ENCODE measurements at places on chromosomes 11 and 22.
A peak's percentile ranks its signal among the peaks of the same experiment; 100 is the strongest.

DNA sequence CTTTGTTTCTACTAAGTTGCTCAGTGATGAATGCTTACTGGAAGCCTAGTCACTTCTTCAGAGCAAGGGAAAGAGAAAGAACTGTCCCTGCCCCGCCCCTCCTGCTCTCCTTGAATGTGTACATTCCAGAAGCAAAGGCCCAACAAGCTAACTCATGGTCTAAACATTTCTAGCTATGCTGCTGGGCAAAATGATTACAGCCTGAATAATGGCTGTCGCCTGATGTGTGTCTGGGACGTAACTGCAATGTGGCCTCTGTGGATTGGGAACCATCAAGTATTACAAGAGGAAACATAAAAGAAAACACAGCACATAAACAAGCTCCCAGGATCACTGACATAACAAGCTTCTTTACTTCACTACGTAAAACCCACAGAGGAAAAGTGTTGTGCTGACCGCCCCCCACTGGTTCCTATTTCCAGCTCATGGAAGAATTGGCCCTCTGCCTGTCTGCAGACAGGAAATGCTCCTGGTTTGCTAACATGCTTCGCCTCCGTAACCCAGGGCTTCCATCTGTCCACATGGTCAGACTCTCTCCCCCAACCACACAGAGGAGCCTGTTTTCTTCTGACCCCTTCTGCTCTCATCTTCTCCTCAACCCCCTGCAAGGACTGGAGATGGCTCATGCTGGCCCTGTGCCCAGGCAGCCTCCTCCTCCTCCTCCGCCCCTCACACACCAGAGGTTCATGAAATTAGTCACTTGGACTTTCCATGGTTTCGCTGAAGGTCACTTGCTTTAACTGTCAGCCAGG, 187.2 kb downstream of the MAML2 start:
- peak; percentile 70 for DNase-seq

DNA sequence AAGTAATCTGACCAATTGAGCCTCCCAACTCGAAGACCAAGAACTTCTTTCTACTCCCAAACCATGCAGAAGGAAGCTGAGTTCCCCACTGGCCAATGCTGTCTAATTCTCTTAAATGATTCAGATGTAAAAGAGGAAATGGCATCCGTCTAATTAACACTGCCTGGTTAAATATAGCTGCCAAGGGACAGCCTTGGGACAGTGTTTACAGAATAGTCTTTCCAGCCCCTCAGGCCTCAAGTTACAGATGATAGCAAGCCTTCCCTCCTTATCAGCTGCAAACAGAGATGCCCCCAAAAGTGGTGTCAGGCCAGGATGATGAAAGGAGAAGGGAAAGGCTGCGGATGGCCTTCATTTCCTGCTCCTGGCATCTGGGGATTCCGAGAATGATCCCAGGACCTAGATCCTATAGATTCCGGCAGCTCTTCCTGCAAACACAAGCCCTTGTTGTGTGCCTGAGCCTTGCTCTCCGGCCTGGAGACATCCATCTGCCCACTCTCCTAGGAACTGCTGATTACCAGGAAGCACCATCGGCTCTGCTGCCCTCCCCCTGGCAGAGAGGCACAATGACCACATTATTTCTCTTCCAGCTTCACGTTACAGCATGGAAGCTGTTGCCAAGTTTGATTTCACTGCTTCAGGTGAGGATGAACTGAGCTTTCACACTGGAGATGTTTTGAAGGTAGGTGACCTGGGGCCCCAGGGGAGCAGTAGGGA, 13.5 kb upstream of the TMA7B start:
- no peak for DNase-seq

DNA sequence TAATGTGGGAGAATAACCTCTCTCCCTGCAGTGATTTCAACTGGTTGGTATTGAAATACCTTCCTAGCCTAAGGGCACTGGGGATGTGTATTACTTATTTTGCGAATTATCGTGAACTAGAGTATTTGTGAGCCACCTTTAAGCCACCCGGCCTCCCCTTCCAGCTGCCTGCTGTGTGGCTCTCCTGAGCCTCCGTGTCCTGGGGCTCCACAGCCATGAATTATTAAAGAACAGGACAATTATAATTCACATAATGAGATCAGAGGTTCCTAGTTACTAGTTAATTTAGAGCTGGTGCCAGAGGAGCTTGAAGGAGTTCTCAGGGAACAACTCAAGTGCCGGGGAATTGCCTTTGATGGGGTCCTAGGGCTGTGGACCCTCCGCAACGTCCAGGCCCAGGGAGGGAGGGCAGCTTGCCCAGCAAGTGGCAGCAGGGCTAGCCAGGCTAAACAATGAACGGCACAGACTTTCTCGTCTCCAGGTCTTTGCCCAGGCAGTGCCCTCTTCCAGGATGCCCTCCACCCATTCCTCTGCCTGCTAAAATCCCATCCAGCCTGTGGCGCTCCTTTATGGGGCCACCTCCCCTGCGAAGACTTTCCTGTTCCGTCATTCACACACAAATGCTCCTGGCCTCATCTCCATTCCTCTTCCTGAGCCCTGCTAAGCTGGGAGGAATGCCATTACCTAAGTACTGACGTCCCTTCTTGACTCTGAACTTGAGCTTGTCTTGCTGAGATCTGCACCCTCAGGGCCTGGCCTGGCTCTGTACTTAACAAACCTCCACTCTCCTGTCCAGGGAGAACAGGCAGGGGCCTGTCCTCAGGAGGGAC, 91.5 kb downstream of the RTL6 start:
- no peak for DNase-seq

- DNase-seq: no peak
Measured at GRCh38 chr11:63553759-63554158, 9.4 kb downstream of the PLAAT2 start.

GRCh38 chr11:6941970-6942369, 15.7 kb downstream of the ZNF215 start:
- DNase-seq: no peak

DNA sequence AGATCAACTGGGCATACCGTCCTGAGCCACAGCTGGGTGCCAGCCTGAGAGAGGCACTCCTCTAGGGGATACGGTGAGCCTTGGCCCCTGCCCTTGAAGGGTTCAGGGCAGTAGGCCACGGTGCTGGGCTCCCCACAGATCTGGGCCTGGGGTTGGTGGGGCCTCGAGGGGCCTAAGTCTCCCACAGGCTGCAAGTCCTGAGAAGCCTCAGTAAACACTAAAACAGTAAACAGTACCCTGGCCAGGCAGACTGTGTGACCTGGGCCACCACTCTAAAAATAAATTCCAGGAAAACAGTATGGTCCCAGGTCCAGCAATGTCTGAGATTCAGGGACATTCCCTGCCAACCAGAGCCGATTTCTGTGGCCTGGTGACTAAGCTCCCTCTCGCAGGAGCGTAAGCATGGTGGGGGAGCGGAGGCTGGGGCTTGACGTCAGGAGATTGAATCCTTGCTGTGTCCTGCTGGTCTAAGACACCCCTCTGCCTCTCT, 2.3 kb upstream of the RHOD start:
- DNase-seq: peak; percentile 51

- DNase-seq: no peak
Measured at GRCh38 chr22:35638001-35638400, 10.2 kb upstream of the APOL6 start.

DNA sequence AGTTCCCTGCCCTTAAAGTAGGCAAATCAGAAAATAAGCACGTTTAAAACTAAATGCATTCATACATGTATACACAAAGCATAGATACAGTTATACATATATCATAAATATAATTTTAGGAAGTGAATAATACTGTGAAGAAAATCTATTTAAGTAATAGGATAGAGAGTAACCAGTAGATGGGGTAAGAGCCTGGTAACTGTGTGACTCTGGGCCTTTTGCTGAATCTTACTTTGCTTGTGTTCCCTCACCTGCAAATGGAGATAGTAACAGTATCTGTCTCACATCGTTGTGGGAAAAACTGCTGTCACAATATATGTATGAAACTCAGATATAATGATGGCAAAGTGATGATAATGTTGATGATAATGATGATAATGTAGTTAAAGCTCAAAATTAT, 29.9 kb downstream of the MS4A2 start:
- no peak for DNase-seq
